ENCODE measurements at places on chromosomes 1 and 21. TPM values are rescaled to one million over a fixed set of nuclear protein-coding genes. Genes with fewer than 3 reads are reported as not detected.

Gene AMY2B
- total RNA-seq = 31.1 TPM

Gene F13B
- total RNA-seq = not detected

GRCh38 chr1:16438516-16438915 is 1.3 kb upstream of the SPATA21 start:
- no peak for DNase-seq

DNA sequence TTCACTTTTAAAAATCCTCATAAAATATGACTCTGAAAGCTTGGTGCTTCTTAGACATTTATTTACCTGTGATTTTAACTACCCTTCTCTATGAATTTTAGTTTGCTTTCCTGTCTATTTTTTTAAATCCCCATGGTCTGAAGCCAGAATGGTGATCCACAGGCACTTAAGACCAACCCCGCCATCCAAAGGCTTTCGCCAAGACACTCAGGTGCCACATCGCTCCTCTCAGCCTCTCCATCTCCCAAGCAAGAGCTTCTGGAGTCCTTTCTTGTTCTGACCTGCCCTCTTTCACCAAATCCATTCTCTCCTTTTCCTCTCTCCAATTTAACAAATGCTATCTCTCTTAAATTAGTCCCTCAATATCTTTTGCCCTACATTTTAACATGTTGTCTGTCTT is 464.6 kb downstream of the PCP4 start:
- DNase-seq = no peak

DNA sequence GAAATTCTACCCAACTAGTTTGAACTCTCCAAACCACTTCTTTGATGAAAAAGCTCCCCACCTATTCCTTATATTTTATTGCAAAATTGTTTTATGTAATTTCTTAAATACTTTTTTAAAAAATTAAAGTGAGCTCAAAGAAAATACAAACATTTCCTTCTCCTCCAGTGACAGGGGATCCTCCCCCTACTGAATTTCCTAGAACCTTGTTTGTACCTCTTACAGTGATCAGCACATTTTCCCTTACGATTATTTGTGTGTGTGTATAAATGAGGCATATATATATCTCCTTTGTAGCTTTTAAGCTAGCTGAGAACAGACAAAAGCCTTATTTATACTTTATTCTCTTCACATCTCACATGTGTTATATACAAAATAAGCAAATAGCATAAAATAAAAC is 44.4 kb downstream of the VAV3 start:
- no peak for DNase-seq

- DNase-seq = no peak
Observed at GRCh38 chr1:57272601-57273000, 151.3 kb downstream of the DAB1 start.

- peak; percentile 84 for DNase-seq
Observed at GRCh38 chr1:25799935-25800702, at the start of gene SELENON. Gene SELENON (plus strand): TSS chr1:25800193. CDS start chr1:25800231, 38 bp downstream.

- no peak for DNase-seq
Observed at GRCh38 chr1:202588503-202589189, 121.6 kb downstream of the SYT2 start.

- no peak for DNase-seq
Observed at GRCh38 chr1:155241841-155242264, 13.4 kb downstream of the ENTREP3 start.

DNA sequence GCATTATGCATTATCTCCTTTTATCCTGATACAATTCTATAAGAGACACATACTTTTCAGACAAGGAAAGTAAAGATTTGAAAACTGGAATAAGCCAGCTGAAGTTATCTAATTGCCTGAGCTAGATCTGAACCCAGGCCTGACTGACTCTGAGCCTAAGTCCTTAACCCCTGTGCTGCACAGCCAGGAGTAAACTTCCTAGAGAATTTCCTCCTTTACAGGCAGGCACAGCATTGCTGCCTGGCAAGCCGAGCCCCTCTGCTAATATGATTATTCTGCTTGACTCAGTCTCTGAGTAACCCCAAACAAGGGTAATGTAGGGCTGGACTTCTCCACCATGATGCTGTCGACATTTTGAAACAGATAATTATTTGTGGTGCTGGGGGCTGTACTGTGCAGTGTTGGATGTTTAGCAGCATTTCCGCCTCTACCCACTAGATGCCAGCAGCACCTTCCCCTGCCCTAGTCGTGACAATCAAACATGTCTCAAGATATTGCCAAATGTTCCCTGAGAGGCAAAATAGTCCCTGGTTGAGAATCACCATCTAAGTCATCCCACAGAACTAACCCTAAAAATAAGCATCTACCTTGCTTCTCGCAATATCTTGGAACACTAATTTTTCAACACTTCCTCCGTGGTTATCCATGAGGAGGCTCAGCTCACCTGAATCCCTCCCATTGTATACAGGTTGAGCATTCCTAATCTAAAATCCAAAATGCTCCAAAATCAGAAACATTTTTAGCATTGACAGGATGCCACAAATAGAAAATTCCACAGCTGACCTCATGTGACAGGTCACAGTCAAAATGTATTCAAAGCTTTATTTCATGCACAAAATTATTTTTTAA is 18.5 kb downstream of the CAMK1G start:
- no peak for DNase-seq

- DNase-seq = no peak
Observed at GRCh38 chr21:42285569-42286245, 29.5 kb downstream of the TFF3 start.

GRCh38 chr1:164983023-164983650 is 373.4 kb downstream of the LMX1A start:
- no peak for DNase-seq

- no peak for DNase-seq
Observed at GRCh38 chr1:246221485-246222255, 285.4 kb downstream of the SMYD3 start.

All from kidney (tissue), 22 donors.